ENCODE measurements at places on chromosomes 1 and 21.

- DNase-seq, result peak; percentile 18
These were observed 944 bp downstream of the PLPPR5 start for GRCh38 chr1:99003581-99004253.

- no peak for DNase-seq
These were observed 308.3 kb upstream of the DEPDC1 start for GRCh38 chr1:68805097-68805641.

DNA sequence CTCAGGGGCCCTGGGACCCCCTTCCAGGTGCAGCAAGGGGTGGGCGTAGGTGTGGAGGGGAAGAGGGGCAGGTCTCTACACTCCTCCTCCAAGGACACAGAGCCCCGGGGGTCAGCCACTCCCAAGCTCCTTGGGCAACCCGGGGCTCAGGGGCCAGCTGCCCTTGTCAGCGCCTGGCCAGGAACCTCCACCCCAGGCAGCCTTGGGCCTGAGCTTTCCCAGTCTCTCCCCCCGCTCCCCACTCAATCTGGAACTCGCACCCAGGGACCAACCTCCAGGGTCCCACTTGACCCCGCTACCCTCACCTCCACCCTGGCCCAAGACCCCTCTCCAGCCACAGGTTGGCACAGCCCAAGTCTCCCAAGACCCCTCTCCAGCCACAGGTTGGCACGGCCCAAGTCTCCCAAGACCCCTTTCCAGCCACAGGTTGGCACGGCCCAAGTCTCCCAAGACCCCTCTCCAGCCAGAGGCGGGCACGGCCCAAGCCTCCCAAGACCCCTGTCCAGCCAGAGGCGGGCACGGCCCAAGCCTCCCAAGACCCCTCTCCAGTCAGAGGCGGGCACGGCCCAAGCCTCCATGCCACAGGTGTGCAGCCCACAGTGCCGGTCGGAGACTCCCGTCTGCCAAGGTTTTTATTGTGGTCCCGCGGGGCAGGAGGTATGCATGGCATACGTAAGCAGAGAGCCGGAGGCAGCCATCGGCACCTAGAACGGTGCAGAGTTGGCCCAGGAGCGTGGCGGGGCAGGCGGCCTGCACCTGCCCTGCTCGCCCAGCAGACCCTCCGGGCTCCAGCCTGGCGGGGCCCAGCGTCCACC lies 3.0 kb downstream of the TNFRSF4 start:
- no peak for DNase-seq

GRCh38 chr1:64036549-64036948 lies 166.9 kb upstream of the UBE2U start:
- no peak for DNase-seq

- DNase-seq, result no peak
These were observed 43.5 kb downstream of the PLA2G4A start for GRCh38 chr1:186872291-186872690.

DNA sequence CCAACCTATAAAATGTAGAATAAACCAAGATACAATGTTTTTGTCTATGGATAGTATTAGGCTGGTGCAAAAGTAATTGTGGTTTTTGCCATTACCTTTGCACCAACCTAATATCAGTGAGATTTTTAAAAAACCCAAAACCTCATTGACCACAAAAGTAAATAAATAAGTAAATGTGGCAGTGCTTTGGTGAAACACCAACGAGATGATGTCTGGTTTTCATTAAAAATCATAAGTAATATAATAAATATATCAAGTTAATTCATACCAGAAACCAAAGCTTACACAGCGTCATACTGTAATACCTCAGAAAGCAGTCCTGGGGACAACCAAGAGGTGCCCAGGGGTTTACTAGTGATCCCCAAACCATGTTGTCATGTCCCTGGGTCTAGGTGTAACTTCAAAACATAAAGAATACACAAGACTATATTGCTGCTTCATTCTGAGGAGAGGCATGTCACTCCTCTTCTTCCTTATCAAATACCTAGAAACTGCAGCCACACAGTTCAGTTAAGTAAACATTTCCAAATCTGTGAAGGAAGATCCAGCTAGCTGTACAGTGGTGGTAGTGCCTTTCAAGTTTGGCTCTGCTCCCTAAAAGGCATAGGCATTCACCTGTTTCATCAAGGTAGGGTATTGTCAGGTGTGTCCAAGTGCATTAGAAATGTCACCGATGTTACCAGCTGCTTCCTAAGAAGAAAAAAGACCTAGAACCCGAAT lies 51.6 kb upstream of the ZC3H11B start:
- DNase-seq, result no peak

- DNase-seq, result no peak
These were observed 34.5 kb downstream of the BTG3 start for GRCh38 chr21:17578162-17578561.

DNA sequence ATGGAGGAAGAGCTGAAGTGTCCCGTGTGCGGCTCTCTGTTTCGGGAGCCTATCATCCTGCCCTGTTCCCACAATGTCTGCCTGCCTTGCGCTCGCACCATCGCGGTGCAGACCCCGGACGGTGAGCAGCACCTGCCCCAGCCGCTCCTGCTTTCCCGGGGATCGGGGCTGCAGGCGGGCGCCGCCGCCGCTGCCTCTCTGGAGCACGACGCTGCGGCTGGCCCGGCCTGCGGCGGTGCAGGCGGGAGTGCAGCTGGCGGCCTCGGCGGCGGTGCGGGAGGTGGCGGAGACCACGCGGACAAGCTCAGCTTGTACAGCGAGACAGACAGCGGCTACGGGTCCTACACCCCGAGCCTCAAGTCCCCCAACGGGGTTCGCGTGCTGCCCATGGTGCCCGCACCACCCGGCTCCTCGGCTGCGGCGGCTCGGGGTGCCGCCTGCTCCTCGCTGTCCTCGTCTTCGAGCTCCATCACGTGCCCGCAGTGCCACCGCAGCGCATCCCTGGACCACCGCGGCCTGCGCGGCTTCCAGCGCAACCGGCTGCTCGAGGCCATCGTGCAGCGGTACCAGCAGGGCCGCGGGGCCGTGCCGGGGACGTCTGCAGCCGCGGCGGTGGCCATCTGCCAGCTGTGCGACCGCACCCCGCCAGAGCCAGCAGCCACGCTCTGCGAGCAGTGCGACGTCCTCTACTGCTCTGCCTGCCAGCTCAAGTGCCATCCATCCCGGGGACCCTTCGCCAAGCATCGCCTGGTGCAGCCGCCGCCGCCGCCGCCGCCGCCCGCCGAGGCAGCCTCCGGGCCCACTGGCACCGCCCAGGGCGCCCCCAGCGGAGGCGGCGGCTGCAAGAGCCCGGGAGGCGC lies 1.3 kb downstream of the TRIM67 start:
- no peak for DNase-seq

DNA sequence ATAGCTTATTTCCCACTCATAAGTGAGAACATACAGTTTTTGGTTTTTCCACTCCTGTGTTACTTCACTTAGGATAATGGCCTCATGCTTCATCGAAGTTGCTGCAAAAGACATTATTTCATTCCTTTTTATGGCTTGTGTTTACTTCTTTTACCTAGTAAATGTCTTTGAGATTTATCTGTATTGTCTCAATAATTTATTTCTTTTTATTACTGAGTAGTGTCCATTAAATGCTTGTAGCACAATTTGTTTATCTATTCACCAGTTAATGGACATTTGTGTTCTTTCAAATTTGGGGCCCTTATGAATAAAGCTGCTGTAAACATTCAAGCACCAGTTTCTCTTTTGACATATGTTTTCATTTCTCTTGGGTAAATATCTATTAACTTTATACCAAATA lies 86.0 kb downstream of the UCHL5 start:
- no peak for DNase-seq

GRCh38 chr1:28341591-28341990 lies 12.8 kb downstream of the MED18 start:
- DNase-seq, result no peak

- DNase-seq, result peak; percentile 73
These were observed 2112.9 kb downstream of the NCAM2 start for GRCh38 chr21:23111070-23111600.

GRCh38 chr1:168443899-168444298 lies 99.9 kb downstream of the XCL2 start:
- DNase-seq, result no peak

GRCh38 chr1:228293393-228293792 lies 85.5 kb downstream of the OBSCN start:
- DNase-seq, result no peak

- no peak for DNase-seq
These were observed 16.4 kb downstream of the ATP5PO start for GRCh38 chr21:33899199-33899598.

Data from Caki2 (cell line).